ENCODE measurements at places on chromosomes 6 and 20. TPM values are rescaled to one million over a fixed set of nuclear protein-coding genes. Genes with fewer than 3 reads are reported as not detected.

The CNR1 gene
- not detected for polyA plus RNA-seq

The CST4 gene
- not detected for polyA plus RNA-seq

The PTCRA gene
- polyA plus RNA-seq = not detected

The STMN3 gene
- 30.5 TPM for polyA plus RNA-seq

The THBD gene
- 0.05 TPM for polyA plus RNA-seq

The ADGB gene
- polyA plus RNA-seq = not detected

Measured in CD4-positive, alpha-beta memory T cell (primary cell).